ENCODE measurements at places on chromosomes 3 and 15.

GRCh38 chr3:198030726-198031125, 70.7 kb downstream of the LMLN start:
- DNase-seq, result no peak

DNA sequence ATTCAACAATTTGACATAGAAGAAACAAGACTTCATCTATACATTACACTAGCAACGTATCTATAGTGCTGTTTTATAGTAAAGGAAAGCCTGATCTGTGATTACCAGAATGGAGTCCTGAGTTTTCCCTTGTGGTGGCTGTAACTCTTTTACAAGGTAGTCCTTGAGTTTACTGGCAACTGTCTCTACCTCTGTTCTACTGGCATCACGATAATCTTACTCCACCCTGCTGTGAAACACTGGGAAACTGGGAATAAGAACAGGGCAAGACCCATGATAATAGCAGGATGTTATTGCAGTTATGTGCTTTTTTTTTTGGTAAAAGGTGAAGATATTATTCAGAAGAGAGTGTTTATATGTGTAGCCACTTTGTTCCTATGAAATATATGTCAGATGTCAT, 12.4 kb upstream of the HHLA2 start:
- no peak for DNase-seq

DNA sequence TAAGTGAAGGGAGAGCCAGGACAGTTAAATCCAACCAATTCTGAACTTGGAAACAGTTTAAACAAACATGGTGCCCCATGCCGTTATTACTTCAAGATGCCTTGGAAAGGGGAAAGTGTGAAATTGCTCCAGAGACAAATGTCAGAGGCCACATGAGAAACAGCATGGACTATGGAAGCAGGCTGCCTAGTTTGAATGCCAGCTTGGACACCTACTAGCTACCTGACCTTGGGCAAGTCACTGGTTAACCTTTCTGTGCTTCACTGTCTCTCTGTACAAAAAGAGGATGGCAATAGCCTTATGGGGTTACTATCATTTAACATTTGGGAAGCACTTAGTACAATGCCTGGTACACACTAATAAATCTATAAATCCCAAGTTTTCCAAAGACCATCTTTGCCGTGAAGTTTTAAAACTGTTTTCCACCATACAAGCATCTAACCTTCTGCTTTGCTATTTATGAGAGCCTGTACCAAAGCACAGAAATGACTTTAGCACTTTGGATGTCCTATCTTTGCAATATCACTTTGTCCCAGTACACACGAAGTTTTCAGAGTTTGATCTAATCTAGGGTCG, 8.3 kb upstream of the TOPBP1 start:
- no peak for DNase-seq

DNA sequence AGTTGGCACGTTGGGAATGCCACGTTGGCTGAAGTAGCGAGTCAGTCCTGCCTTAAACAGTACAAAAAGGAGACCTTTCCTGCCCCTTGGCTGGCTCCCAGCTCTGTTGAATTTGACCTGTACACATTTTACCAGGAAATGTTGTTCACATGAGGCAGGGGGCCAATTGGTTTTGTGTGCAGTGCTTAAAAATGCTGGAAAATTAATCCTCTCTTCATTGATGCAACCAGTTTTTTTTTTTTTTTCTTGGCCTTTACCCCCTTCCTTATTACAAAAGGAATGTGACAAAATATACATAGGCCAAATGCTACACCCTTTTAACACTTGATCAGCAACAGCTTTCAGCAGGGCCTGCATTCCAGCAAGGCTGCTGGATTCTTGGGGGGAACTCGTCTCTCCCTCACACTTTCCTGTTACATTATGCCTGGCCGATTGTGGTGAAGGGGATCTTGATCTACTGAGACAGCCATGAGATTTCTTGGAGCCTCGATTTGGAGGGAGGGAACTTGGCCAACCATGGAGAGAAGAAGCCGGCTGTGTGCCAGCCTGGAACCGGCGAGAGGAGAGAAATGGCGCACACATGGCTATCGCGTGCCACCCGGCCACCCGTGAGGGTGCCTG, 93.1 kb downstream of the DNASE1L3 start:
- DNase-seq, result no peak

GRCh38 chr15:86654501-86654900, 574.8 kb downstream of the AGBL1 start:
- DNase-seq, result no peak

- no peak for DNase-seq
Observed at GRCh38 chr15:51758645-51759044, 7.2 kb downstream of the TMOD2 start.

DNA sequence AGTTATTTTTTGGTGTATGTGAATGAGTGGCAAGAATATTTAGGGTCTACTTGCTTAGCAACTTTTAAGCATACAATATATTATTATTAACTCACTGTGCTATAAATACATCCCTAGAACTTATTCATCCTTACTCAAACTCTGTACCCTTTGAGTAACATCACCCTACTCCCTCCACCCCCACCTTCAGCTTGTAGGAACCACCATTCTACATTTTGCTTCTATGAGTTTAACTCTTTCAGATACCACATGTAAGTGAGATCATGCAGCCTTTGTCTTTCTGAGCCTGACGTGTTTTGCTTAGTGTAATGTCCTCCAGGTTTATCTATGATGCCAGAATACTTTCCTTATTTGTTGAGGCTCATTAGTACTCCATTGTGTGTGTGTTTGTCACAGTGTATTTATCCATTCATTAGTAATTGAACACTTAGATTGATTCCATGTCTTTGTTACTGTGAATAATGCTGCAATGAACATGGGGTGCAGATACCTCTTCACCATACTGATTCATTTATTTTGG, 526.9 kb downstream of the PYDC2 start:
- DNase-seq, result no peak

All from activated CD4-positive, alpha-beta T cell treated with anti-CD3 and anti-CD28 coated beads, Interleukin-2, amount 50 U/mL, for 4 hours (primary cell).